ENCODE measurements at places on chromosomes 5 and 9.

GRCh38 chr5:142746532-142747433 lies 23.4 kb upstream of the ARHGAP26 start:
- DNase-seq: no peak

DNA sequence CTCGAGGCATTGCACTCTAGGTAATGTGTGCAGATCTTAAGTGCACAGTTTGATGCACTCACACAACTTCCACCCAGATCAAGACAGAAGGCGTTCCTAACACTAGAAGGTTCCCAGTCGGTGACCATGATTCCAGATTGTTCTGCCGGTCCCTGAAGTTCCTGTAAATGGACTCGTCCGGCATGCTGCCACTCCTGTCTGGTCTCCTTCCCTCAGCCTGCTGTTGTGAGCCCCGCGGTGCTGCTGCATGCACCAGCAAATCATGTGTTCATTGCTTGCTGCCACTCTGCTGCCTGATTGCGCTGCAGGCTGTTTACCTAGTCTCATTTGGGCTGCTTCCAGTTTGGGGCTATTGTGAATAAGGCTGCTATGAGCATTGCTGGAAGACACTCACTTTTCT lies 11.5 kb downstream of the STKLD1 start:
- DNase-seq: no peak

DNA sequence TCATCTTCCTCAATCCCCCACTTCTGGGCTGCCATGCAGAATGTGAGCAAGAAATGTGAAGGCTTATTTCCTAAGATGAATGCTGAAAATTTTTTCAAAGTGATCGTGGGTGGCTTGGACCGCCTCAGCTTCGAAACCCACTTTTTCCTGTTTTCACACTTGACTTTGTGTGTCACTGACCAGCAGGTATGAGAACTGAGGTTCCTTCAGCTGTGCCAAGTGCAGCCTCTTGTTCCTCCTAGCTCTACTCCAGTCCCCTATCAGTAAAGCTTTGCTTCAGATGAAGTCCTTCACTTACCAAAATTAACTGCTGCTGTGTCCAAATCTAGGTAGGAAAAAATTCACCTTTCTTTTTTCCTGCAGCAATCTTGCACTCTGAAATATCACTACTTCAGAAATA lies 382.6 kb downstream of the DTWD2 start:
- DNase-seq: no peak

DNA sequence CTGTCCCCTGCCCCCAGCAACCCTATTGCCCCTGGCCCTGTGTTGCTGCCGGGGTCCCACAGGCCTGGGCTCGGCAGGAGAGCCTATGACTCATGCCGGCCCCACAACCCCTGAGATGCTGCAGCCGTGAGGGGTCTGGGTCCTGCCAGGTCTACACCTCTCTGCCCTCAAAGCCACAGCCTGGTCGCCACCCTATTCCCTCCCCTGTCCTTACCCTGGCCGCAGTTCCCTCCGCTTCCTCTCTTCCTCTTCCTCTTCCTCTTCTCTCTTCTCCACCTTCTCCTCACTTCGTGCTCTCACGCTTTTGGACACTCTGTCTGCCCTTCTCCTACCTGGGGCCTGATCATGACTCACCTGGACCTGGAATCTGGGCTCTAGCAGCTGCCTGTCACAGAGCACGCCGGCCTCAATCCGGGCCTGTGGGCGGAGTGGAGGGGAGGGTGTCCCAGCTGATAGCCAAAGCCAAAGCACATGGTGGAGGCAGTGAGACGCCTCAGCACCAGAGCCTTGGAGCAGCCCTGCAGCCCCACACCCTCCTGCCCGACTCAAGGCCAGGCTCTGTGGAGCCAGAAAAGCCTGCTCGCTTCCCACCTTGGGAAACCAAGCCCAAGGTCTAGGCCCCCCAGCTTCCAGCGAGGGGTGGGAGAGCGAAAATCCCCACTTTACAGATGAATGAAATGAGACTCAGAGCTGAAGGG lies 26.8 kb upstream of the CSF1R start:
- DNase-seq: no peak

- DNase-seq: no peak
Measured at GRCh38 chr5:154215571-154216325, 25.2 kb downstream of the GALNT10 start.

DNA sequence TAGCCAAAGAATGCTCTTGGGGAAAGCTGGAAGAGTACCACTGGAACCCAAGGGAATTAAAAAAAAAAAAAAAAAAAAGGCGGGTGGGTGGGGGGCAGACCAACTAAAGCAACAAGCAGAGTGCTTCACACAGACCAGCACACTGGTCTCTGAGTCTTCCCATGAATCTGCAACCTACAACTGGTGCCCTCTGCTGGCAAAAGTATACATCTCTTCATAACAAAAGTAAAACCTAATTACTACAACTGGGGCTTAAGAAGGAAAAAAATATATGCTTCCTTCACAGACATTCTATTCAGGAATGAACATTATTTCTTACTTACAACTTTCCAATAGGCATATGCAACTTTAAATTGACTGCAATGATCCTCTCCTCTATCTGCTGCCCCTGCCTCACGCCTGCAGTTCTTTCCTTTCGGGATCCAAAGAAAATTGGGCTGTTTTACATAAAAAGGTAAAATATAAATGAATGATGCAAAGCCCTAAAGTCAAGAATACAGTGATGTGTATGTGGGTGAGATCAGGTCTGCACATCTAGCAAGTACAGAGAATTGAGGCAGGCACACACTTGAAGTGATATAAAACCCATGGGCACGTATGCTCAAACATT lies 7.2 kb upstream of the KLHL3 start:
- DNase-seq: no peak

GRCh38 chr9:136051837-136052471 lies 43.1 kb downstream of the NACC2 start:
- peak; percentile 86 for DNase-seq

DNA sequence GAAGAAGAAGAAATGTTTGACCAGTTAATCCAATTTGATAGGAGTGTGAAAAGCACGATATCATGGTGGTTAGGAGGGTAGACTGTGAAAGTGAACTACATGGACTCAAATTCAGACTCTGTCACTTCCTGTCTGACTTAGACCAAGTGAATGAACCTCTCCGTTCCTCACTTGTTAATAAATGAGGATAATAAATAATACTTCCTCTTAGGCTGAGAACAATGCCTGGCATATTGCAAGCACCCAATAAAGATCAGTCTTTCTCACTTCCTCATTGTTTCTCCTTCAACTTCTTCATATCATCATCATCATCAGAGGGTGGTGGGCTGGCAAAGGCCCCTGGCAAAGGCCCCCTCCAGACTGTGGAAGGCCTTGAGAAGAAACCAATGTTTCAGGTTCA lies 148.7 kb downstream of the CDK5RAP2 start:
- DNase-seq: no peak

- no peak for DNase-seq
Measured at GRCh38 chr5:22070186-22070728, 782.9 kb downstream of the CDH12 start.

DNA sequence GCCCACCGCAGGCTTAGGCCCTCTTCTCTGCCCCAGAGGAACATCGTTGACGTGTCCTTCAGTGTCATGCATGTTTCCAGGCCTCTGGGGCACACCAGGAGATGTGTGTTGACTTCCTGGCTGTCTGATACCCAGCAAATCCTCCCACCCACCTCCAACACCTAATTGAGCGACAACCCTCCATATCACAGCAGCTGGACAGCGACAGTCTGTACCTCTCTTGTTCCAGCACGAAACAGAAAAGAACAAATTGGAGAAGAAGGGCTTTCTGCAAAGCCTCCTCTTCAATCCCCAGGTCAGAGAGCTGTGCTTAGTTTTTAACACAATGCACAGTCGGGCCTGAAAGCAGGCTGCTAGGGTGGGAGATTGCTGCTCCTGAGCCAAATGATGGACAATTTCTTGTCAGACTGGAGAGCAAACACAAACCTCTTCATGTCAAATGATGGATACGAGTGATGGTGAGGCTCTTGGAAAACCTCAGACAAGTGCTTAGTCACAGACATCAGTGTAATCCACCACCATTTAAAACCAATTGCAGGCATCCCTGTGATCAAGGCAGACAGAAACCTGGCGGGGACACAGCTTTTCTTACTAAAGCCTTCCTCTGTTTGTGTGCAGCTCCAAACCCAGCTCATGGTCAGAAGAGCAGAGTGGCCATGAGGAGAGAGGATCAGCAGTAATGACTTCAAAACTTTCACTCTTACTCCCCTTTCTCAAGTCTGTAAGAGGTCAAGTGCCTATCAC lies 110.6 kb downstream of the EBF1 start:
- DNase-seq: no peak

- DNase-seq: no peak
Measured at GRCh38 chr5:176412517-176413254, 3.7 kb downstream of the CLTB start.

GRCh38 chr5:98398465-98398864 lies 375.0 kb upstream of the RGMB start:
- DNase-seq: no peak

GRCh38 chr9:110188991-110189390 lies 19.0 kb downstream of the C9orf152 start:
- DNase-seq: no peak

DNA sequence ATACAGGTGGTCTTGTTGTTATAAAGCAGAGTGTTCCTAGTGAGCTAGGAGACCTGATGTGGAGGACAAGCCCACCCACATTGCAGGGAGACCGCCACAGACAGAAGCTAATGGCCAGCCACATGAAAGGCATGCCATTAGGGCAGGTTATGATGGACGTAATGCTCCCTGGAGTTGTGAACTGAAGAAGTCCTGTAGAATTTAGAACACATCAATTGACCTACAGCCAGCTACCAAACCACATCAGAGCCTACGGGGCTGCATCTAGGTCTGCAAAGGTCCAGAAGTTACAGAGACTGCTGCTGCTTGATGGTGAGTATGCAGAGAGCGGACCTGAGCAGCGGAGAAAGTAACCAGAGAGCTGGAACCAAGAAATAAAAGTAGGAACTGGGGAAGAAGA lies 116.6 kb downstream of the LPAR1 start:
- DNase-seq: no peak

GRCh38 chr5:67000794-67001475 lies 195.7 kb downstream of the CD180 start:
- no peak for DNase-seq

- no peak for DNase-seq
Measured at GRCh38 chr5:171595801-171596231, 176.4 kb downstream of the FGF18 start.

DNA sequence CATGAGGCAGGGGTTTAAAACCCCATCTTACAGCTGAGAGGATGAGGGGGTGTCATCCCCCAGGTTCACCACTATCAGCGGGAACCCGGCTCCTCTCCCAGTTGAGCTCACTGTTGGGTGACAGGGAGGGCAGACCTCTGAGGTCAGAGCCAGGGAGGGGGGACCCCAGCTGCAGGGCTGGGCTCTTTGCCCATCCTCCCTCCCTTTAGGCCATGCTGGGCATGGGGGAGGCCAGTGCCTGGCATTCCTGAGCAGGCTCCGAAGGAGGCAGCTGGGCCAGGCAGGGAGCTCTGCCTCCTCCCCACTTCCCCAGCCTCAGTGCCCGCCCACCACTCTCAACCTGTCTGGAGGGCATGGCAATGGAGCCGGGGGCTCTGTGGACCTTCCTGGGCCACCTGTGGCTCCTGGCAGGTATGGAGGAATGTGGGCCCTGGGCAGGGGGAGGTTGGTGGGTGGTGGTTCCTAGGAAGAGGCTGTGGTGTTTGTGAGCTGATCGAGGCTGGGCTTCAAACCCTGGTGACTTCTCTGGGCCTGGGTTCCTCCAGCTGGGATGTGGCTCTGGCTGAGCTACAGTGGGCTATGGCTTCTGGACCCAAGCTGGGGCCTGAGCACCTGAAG lies 12.6 kb downstream of the CRB2 start:
- DNase-seq: no peak

DNA sequence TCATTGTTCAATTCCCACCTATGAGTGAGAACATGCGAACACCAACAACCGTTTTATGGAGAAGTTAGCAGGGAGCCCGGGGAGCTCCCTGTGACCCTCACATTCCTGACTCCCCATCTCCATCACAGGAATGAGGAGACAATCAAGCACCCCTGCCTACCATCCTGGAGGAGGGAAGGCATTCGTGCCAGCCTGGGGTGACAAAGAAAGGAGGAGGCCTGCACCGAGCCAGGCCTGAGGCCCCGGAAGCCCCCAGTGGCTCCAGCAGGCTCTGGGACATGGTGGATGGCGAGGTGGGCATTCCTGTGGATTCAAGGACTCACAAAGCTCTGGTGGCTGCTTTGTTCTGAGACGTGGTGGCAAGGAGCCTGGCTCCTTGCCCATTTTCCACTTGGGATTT lies 36.5 kb upstream of the UGT3A1 start:
- no peak for DNase-seq

GRCh38 chr5:89351975-89352374 lies 469.0 kb upstream of the MEF2C start:
- DNase-seq: no peak

DNA sequence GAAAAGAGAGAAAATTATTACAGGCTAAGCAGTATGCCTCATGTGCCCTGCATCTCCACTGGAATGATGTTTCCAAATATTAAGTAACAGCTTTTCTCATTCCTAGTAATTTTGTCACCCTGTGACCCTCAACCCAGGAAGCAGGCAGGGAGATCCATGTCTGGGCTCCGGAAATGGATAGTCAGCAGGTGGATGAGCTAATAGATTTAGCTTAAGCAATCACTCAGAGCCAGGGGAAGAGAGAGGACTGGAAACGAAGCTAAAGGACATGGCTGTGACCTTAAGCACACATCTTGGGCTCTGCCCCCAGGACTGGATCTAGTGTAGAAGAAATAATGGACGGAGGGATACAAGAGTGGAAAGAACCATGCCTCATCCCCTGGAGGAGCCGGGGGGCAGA lies 89.5 kb downstream of the ARSB start:
- DNase-seq: no peak

- DNase-seq: no peak
Measured at GRCh38 chr9:84152204-84152603, 171.6 kb downstream of the RMI1 start.

GRCh38 chr5:101995585-101995984 lies 300.5 kb downstream of the SLCO4C1 start:
- no peak for DNase-seq

DNA sequence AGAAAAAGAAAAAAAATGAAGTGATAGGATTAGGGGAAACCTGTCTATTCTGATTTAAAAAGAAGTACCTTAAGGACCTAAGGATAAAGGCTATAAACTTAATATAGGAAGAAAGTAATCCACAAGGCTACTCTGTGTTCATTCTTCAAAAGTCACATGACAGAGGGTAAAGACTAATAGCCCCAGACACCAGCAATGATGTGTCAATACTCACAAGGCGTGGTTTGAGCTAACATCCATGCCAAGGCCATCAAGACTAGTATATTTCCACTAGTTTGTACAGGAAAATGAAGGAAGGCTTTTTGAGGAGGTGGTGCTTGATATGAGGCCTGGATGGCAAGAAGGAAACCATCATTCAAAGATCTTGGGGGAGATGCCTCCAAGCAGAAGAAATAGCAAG lies 49.7 kb upstream of the TEX48 start:
- DNase-seq: no peak

All from spinal cord (tissue), 10 donors.